ENCODE measurements at places on chromosomes 5 and 9.

GRCh38 chr9:121353241-121354061 lies 16.6 kb downstream of the STOM start:
- DNase-seq: peak; percentile 86

DNA sequence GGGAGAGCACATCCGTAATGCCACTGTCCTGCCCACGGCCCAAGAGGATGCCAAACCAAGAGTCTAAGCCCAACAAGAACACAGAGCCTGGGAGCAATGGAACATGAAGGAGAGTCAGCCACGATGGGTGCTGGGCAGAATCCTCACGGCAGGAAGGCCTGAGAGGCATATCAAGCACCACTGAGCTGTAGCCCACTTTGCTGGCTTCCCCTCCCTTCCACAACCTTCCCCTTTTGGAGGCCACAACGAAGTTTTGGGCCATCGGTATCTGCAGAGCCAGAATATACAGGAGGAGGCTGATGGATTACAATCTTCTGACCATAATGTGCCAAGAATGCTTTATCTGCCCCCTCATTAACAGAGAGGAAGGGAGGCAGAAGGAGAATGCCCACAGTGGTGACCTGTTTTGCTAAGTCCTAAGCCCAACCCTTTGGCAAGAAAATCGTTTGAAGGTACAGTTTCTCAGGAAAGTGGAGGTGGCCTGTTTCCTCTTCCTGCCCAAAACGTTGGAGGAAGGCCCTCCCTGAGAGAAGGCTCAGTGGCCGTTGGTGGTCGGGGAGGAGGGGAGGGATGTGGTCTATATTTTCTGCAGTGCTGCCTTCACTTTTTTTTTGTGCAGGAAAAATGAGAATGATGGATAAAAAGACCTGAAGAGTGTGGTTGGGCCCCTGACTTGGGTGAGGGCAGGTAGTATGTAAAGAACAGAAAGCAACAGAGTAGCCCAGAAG lies 26.2 kb downstream of the MACROH2A1 start:
- no peak for DNase-seq

- DNase-seq: no peak
Measured at GRCh38 chr5:57491369-57491965, 8.9 kb upstream of the ACTBL2 start.

GRCh38 chr5:80615266-80615914 lies 39.1 kb upstream of the MSH3 start:
- DNase-seq: no peak

GRCh38 chr9:136858844-136859757 lies 7.0 kb downstream of the MAMDC4 start:
- no peak for DNase-seq

GRCh38 chr5:65032250-65032649 lies 263.5 kb downstream of the CWC27 start:
- no peak for DNase-seq

- DNase-seq: no peak
Measured at GRCh38 chr5:59758566-59758965, 135.0 kb downstream of the PDE4D start.

DNA sequence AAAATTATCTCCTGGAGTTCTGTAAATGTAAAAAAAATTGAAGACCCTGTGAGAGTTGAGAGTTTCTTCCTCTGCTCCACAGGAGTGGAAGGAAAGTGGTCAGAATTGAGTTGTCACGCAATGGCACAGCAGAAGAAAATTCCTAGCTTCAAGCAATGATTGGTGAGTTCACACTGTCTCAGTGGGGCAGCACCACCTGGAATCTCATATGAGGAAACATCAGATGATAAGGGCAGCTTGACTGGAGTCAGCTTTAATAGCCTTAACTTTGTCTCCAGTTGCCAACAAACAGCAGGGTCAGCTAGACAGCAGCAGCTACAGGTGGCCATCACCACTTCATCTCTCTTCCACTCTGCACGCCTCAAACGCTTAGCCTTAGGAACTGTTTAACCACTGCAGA lies 211.1 kb downstream of the EFNA5 start:
- no peak for DNase-seq

GRCh38 chr9:103997856-103998370 lies 96.2 kb upstream of the SMC2 start:
- DNase-seq: no peak

Measured in CD8-positive, alpha-beta memory T cell (primary cell).